ENCODE measurements at places on chromosomes 12 and 14. TPM values are rescaled to one million over a fixed set of nuclear protein-coding genes. Genes with fewer than 3 reads are reported as not detected.

GRCh38 chr14:61187196-61187905 is 93.8 kb downstream of the TMEM30B start:
- no peak for DNase-seq
- H3K36me3 ChIP-seq: no peaks in the 10 kb centered on the region
- H3K4me1 ChIP-seq: no peaks in the 10 kb centered on the region
- no peak overlapping the region for H3K4me3 ChIP-seq
- H3K27ac ChIP-seq: no peak overlapping the region
- no peaks in the 10 kb centered on the region for H3K27me3 ChIP-seq

DNA sequence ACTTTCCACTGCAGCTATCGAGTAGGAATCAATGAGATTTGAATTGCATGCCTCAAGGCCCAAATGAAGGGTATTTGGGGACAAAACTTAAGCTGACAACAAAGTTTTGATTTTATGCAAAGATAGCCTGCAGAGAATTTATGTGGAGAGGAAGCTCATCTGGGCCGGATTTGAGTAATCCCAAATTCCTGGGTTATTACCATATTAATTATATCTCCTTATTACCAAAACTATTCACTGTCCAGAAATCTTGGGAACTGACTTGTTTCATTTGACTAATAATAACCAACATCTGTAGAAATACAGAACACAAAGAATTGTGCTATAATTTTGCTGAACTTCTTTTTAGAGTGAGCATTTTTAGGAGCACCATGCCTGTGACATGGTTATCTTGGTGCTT is 70.4 kb downstream of the KITLG start:
- DNase-seq: no peak
- H3K4me1 ChIP-seq: no peaks in the 10 kb centered on the region
- H3K4me3 ChIP-seq: no peak overlapping the region
- no peaks in the 10 kb centered on the region for H3K27me3 ChIP-seq
- H3K27ac ChIP-seq: no peak overlapping the region

DNA sequence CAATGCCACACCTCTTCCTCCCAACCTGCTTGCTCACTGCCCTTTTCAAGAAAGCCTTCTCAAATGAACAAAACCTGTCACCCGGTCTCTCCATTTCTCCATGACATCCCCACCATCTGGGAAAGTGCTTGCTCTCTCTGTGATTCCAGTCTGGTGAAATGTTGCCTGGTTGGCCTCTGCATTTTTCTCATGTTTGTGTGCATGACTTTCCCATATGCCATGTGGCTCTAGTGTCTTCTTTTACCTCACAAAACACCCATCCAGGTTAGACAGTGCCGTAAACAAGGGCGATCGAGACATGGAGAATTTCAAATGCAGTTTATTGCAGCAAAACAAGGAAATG is 5.8 kb downstream of the KRT1 start:
- no peaks in the 10 kb centered on the region for H3K4me1 ChIP-seq
- H3K27ac ChIP-seq: no peak overlapping the region
- H3K4me3 ChIP-seq: no peak overlapping the region

GPR137C gene
- total RNA-seq: 0.09 TPM

- H3K36me3 ChIP-seq: no peaks in the 10 kb centered on the region
- no peak overlapping the region for H3K27ac ChIP-seq
- no peaks in the 10 kb centered on the region for H3K4me1 ChIP-seq
- no peaks in the 10 kb centered on the region for H3K27me3 ChIP-seq
- H3K4me3 ChIP-seq: no peak overlapping the region
- no peak for DNase-seq
Measured at GRCh38 chr14:33249233-33249820, 310.6 kb downstream of the NPAS3 start.

LALBA gene
- total RNA-seq: 1.6 TPM

DNA sequence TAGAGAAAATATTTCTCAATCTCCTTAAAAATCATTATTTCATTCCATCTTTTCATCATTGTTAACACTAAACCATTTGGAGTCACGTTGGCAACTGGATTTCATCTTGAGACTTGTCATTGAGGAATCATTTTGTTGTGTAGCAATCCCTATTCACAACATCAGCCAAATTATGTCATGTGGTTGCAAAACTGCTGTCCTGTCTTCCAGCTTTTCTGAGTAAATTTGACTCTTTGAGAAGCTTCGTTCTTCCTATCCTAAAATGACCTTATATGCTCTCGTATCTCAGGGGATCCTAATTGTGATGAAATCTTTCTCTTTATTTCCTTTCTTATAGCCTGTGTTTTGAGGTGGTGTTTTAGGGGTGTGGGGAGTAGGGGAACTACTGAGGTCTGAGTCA is 30.6 kb upstream of the KICS2 start:
- no peaks in the 10 kb centered on the region for H3K36me3 ChIP-seq
- no peak overlapping the region for H3K27ac ChIP-seq
- DNase-seq: no peak
- no peaks in the 10 kb centered on the region for H3K4me1 ChIP-seq
- no peak overlapping the region for H3K4me3 ChIP-seq
- H3K27me3 ChIP-seq: no peaks in the 10 kb centered on the region

UNC79 gene
- 1.0 TPM for total RNA-seq

- peak within 1 kb of the TSS; percentile 51 for H3K4me3 ChIP-seq
- no peak for DNase-seq
- H3K27me3 ChIP-seq: no peaks in the 10 kb centered on the region
Measured at GRCh38 chr14:93788293-93788542, at the start of gene PRIMA1. Gene PRIMA1, minus strand, starts transcription at chr14:93788485. Its CDS starts 767 bp downstream, at chr14:93787718.

GRCh38 chr14:89870316-89870715 is 84.2 kb downstream of the EFCAB11 start:
- no peaks in the 10 kb centered on the region for H3K36me3 ChIP-seq
- DNase-seq: no peak
- no peaks in the 10 kb centered on the region for H3K27me3 ChIP-seq
- no peak overlapping the region for H3K27ac ChIP-seq
- H3K4me3 ChIP-seq: no peak overlapping the region

DNA sequence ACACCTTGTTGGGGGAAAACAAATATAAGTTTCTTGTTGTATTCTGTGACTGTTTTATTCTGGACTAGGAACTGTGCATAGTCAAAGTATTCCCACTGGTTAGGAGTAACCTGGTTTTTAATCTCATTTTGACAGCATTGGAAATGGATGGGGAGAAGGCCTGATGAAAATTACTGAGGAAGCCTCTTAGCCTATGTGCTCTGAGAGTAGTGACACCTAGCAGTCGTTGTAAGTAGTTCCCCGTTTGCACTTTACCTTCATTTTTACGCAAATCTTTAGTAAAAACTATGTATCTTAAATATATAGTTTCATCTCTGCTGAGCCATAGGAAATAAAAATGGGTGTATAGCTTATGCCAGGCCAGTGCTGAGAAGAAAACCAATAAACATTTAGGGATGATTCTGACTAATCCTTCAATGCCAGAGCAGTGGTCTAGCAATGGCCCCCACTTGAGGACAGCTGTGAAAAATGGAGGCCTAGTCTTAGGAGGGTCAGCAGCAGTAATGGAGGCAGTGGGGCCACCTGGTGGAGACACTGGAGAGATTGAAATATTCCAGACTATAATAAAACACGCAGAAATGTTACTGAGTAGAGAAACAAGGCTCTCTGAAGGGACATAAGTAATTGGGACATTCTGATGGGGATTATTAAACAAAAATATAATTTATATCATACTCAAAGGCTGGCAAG is 133.2 kb upstream of the NOVA1 start:
- H3K27ac ChIP-seq: no peak overlapping the region
- H3K4me1 ChIP-seq: no peaks in the 10 kb centered on the region
- H3K4me3 ChIP-seq: no peak overlapping the region
- no peaks in the 10 kb centered on the region for H3K27me3 ChIP-seq
- no peaks in the 10 kb centered on the region for H3K36me3 ChIP-seq
- DNase-seq: no peak

DNA sequence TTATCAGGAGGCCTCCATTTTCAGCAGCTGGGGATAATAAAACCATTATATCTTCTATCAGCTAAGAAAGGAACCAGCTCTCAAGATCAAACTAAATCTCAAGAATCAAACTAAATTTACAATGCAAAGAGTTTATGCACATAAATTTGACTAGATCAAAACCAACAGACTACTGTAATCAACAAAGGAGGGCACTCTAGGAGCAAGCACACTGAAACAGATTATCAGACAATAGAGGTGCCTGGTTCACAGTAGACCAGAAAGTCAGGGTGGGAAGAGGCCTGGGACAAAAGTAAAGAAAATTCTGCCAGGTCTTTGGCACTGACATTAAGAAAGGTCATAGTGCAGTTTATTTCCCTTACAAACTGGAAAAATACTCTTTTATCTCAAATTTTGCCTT is 61.0 kb downstream of the HECTD4 start:
- no peaks in the 10 kb centered on the region for H3K4me1 ChIP-seq
- DNase-seq: no peak
- no peaks in the 10 kb centered on the region for H3K36me3 ChIP-seq

RPGRIP1 gene
- total RNA-seq: 0.09 TPM

TMEM263 gene
- 41.7 TPM for total RNA-seq

DNA sequence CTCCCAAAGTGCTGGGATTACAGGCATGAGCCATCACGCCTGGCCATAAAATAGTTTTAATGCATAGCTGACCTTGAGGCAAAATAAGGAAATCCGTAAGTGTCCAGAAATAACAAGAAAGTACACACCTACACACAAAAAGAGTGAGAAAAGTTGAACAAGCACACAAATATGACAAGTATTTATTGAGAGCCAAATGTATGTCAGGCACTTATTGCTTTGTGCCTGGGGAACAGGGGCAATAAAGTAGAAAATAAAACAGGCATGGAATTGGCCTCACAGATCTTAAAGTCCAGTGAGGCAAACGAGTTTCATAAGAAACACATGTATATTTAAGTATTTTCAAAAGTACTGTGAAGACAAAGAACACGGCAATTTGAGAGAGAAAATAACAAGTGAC is 103.7 kb downstream of the ERGIC2 start:
- H3K4me3 ChIP-seq: no peak overlapping the region
- no peak for DNase-seq
- no peaks in the 10 kb centered on the region for H3K4me1 ChIP-seq
- no peaks in the 10 kb centered on the region for H3K36me3 ChIP-seq
- H3K27ac ChIP-seq: no peak overlapping the region

DNA sequence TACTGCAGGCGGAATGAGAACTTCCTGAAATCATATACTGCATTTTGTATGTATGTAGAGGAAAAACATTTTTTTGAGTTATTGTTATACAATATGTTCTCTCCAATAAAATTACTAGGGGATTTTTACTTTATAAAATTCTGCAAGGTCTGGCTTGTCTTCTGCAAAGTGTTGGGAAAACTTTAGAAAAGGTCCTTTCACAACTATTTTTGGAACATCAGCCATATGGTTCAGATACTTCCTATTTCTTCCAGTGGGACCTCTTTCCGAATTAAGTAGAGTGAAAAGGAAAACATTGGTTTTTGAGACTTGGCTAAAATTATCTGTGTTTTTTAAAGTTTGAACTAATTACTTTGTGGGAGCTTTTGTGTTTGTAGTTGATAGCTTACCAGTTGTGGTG is 52.7 kb downstream of the DAAM1 start:
- H3K4me3 ChIP-seq: no peak overlapping the region
- no peak overlapping the region for H3K27ac ChIP-seq
- no peaks in the 10 kb centered on the region for H3K4me1 ChIP-seq
- no peak for DNase-seq
- H3K36me3 ChIP-seq: no peaks in the 10 kb centered on the region
- H3K27me3 ChIP-seq: no peaks in the 10 kb centered on the region

KCNH5 gene
- 0.06 TPM for total RNA-seq

- H3K36me3 ChIP-seq: no peaks in the 10 kb centered on the region
- peak overlapping the region; percentile 22 for H3K27ac ChIP-seq
- no peaks in the 10 kb centered on the region for H3K27me3 ChIP-seq
- DNase-seq: no peak
- no peaks in the 10 kb centered on the region for H3K4me1 ChIP-seq
Measured at GRCh38 chr12:110577864-110578693, 5.0 kb downstream of the PPTC7 start.

PAN2 gene
- 31.8 TPM for total RNA-seq

GRCh38 chr14:50344876-50345563 is 32.9 kb downstream of the DMAC2L start:
- DNase-seq: peak; percentile 40
- H3K27me3 ChIP-seq: no peaks in the 10 kb centered on the region
- H3K36me3 ChIP-seq: no peaks in the 10 kb centered on the region

GRCh38 chr12:84508851-84509260 is 403.7 kb downstream of the SLC6A15 start:
- H3K36me3 ChIP-seq: no peaks in the 10 kb centered on the region
- DNase-seq: no peak
- no peak overlapping the region for H3K27ac ChIP-seq
- H3K4me1 ChIP-seq: no peaks in the 10 kb centered on the region

DNA sequence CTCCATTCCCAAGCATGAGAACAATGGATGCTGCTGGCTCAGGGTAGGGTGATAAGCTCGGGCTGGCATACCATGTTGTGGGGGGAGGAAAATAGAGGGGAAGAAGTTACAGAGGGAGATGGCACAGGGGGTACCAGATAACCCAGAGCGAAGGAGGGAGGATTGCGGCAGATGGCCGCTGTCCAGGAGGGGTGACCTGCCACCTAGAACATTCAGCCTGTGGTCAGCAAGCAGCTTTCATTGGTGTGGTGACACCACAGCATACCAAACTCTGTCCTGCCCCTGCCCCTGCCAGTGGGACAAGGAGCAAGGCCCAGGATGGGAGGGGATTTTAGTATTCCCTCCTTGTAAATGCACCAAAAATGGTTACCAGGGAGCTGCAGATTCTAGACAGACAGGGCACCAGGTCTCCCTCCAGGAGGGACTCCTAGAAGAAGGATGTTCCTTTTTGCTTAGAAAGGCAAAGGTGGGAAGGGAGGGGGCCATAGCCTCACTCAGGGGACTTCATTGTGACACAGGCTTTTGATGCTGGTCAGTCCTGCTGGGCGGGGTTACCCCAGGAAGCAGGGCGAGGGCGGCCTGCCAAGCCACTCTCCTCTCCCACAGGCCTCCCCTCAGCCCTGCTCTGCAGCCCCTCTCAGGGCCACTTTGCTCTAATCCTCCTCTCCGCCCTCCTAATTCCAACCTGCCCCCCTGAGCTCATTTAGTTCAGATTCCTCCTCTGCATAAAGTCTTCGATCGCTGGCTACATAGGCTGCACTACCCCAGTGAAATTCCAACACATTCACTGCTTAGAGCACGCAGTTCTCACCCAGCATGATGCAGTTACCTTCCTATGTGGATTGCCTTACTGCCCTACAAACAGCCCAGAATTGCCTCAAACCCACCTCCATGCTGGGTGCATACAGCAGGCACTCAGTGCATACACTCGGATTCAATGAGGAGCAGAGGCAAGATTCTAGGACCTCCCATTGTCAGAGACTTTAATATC is 36.0 kb upstream of the PLEKHG6 start:
- H3K4me1 ChIP-seq: peaks cover 29% of the 10 kb centered on the region
- DNase-seq: no peak
- peak overlapping the region; percentile 6 for H3K27ac ChIP-seq
- no peak overlapping the region for H3K4me3 ChIP-seq
- no peaks in the 10 kb centered on the region for H3K27me3 ChIP-seq

- no peaks in the 10 kb centered on the region for H3K4me1 ChIP-seq
- no peak overlapping the region for H3K4me3 ChIP-seq
- no peaks in the 10 kb centered on the region for H3K27me3 ChIP-seq
- DNase-seq: no peak
Measured at GRCh38 chr12:108399514-108399913, 60.4 kb upstream of the CMKLR1 start.

NOS1 gene
- 8.3 TPM for total RNA-seq

SALL2 gene
- 8.1 TPM for total RNA-seq

- no peaks in the 10 kb centered on the region for H3K4me1 ChIP-seq
- no peaks in the 10 kb centered on the region for H3K27me3 ChIP-seq
- no peaks in the 10 kb centered on the region for H3K36me3 ChIP-seq
- H3K27ac ChIP-seq: no peak overlapping the region
- H3K4me3 ChIP-seq: no peak overlapping the region
Measured at GRCh38 chr14:102171173-102172020, 31.7 kb downstream of the WDR20 start.

GRCh38 chr14:103923863-103924262 is 4.4 kb upstream of the TDRD9 start:
- no peak overlapping the region for H3K4me3 ChIP-seq
- no peak for DNase-seq
- no peaks in the 10 kb centered on the region for H3K27me3 ChIP-seq
- no peaks in the 10 kb centered on the region for H3K4me1 ChIP-seq
- no peaks in the 10 kb centered on the region for H3K36me3 ChIP-seq

WNT1 gene
- not detected for total RNA-seq
